ENCODE measurements at places on chromosomes 2 and 18. TPM values are rescaled to one million over a fixed set of nuclear protein-coding genes. Genes with fewer than 3 reads are reported as not detected.

DNA sequence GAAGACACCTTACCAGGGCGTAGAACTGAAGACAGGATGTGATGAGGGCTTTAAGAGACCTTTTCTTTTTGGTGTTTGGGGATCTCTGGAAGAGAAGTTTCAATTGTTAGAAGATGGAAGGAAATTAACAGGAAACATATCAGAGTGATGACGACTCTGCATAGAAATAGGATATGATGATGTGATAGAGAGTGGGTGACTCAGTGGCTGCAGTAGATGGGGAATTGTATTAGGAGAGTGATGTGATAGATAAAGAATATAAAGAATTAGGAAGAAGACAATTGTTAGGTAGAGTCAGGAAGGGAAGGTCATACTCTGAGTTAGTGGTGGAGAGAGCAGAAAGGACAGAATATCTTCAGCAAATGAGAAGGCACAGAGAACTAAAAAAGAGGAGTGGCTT, 593.9 kb downstream of the NYAP2 start:
- no peak for DNase-seq

- DNase-seq = no peak
Observed at GRCh38 chr2:178380763-178381162, 70.2 kb downstream of the PRKRA start.

- no peak for DNase-seq
Observed at GRCh38 chr2:238523158-238524110, 96.7 kb downstream of the ASB1 start.

GRCh38 chr2:200300638-200301314, 5.7 kb upstream of the SPATS2L start:
- DNase-seq = no peak

The NGEF gene
- not detected for total RNA-seq

The LAMA1 gene
- not detected for total RNA-seq

GRCh38 chr18:79877163-79878091, 74.0 kb downstream of the SLC66A2 start:
- DNase-seq = no peak

GRCh38 chr2:152234277-152234676, 58.7 kb upstream of the STAM2 start:
- DNase-seq = no peak

The EMILIN2 gene
- total RNA-seq = 80.9 TPM

The SP110 gene
- total RNA-seq = 147 TPM

The UXS1 gene
- total RNA-seq = 24.2 TPM

DNA sequence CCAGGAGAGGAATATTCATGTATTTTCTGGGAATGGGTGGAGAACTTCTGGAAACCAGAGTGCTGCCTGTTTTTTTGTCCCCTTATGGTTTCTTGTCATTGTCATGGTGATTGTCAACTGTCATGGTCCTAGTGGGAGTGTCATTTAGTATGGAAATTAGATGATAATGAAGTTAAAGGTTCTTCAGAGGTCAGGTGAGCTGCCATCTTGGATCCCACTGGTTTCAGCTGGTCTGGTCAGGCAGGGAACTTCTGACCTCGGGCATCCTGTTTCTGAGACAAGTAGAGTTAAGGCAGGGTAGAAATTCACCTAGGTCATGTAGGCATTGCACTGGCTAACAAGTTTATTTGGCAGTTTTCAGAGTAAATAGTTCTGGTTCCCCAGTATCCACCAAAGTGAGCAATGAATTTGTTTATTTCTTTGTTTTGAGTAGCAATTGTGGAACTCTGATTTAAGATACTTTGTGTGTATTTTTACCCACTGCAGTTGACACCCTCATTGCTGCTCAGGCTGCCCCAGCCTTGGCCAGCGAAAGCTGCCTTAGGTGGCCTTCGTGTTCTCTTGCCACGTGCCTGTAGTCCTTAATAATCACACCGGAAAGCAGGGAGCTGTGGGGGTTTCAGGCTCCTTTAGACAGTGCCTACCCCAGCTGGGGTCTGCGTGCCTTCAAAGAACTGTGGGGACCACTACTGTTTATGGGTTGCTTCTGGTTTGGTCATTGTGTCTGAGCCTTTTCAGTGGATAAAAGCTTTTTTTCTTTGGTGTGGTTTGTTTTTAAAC, 48.7 kb downstream of the NCK2 start:
- DNase-seq = no peak

The COLEC12 gene
- 0.05 TPM for total RNA-seq

GRCh38 chr2:149613704-149614103, 26.1 kb upstream of the MMADHC start:
- no peak for DNase-seq

DNA sequence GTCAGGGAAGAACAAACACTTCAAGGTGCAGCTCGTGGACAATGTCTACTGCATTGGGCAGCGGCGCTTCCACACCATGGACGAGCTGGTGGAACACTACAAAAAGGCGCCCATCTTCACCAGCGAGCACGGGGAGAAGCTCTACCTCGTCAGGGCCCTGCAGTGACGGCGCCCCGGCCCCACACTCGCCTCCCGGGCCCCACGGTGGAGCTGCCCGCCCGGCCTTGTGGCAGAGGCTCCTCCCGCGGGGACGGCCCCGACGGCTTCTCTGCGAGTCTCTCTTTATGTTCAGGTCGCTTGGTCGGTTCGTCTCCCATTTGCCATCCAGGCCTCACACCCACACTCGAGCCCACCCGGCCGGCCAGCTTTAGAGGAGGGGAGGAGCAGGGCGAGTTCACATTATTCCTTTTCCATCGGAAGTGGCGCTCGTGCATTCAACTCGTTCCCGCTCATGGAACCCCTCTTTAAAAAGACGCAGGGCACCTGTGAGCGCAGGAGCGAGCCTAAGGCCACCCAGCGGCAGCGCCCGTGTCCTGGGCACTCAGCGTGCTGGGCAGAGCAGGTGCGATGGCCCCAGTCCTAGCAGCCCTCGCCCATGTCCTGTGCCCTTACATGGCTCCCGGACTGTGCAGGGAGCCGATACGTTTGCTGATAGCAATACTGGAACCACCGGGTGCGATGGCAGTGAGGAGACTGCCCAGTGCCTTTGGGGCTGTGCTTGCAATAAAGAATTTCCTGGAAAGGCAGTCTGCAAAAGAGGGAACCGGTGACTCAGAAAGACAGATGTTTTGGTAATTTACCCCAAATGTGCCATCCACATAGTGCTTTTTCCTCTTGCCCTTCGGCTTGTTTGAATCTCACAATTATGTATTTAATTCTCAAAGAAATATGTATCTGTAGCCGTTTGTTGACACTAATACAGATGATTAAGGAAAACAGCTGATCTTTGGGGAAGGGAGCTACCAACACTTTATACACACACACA, 148.6 kb downstream of the NCK2 start:
- no peak for DNase-seq

- DNase-seq = no peak
Observed at GRCh38 chr2:189247276-189247675, 67.7 kb upstream of the COL5A2 start.

DNA sequence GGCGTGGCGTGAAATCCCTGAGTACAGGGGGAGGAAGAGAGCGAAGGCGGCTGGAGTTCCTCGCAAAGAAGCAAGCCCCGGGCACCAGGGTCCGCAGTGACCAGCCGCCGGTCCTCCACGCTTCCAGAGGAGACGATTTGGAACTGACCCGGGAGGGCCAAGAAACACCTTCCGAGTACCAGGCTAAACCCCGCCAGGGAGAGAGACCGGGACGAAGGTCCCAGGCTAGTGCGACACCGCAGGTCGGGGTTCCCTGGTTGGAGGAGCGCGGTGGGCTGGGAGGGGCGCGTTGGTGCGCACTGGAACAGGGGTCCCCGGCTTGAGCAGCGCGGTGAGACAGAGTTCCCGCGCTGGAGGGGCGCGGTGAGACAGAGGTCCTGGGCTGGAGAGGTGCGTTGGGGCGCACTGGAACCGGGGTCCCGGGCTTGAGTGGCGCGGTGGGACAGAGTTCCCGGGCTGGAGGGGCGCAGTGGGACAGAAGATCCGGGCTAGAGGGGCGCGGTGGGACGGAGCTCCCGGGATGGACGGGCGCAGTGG, 901 bp downstream of the WDFY1 start:
- DNase-seq = peak; percentile 44

The FAM117B gene
- total RNA-seq = 22.5 TPM

DNA sequence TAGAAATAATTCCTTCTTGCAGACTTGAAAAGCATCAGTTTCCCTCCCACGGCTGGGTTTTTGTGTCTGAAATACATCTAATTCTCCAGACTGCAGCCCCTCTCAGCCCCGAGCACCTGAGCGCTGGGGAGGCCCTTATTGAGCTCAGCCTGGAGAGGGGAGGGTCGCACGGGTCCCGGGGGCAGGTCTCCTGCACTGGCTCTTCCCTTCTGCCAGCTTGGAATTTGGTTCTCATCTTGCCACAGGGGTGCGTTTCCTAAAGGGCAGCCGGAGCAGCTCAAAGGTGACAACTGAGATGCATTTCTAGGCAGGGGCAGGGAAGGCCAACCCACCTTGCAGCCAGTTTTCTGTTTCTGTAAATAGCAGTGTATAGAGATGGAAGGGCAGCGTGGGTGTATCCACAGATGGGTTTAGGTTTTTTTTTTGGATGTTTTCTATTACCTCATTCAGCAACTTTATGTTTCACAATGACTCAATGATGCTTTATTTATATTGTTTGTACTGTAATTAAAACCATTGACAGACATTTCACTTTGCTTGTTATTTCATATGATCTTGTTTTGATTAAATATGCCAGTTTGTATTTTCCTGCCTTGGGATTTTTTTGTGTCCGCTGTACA, 37.0 kb downstream of the GBX2 start:
- no peak for DNase-seq

The C2orf81 gene
- total RNA-seq = 5.5 TPM

The CELF4 gene
- total RNA-seq = not detected

- DNase-seq = no peak
Observed at GRCh38 chr2:86433137-86433536, 8.0 kb upstream of the KDM3A start.

GRCh38 chr2:25664183-25664964, 9.0 kb downstream of the DTNB start:
- no peak for DNase-seq

- no peak for DNase-seq
Observed at GRCh38 chr2:86226636-86227520, 27.6 kb downstream of the MRPL35 start.

- no peak for DNase-seq
Observed at GRCh38 chr2:6394276-6394675, 471.4 kb downstream of the CMPK2 start.

DNA sequence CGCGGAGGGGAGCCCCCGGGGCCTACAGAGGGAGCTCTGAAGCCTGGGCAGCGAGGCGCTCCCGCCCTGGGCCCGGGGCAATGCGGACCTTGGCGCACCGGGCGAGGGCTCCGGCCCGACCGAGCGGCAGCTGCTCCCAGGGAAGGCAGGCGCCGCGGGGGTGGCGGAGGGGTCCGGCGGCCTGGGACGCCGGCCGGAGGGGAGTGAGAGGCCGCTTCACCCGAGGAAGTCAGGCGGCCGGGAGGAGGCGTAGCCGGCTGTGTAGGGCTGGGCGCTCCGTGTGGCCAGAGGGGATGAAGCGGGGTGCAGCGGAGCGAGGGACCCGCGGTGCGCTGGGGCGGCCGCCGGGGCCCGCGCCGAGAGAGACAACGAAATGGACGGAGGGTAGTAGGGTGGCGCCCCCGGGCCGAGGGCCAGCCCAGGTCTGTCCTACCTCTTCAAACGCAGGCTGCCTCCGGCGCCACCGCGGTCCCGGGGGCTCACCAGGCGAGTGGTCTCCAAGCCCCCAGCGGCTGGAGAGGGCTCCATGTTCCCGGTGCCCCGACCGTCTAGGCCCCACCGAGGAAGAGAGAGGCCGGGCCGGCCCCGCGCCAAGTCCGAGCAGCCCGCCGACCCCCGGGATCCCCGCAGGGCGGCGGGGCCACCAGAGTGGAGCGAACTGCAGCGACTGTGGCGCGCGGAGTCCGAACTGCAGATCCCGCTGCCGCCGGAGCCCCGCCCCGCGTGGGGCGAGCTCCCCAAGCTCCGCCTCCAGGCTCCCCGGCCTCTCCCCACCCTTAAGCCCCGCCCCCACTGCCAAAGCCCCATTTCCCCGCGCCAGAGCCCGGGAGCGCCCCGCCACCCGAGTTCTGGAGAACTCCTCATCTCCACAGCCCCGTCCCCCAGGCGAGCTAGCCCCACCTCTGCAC, at the start of gene SLC30A3:
Gene SLC30A3 (minus strand): TSS at position 669 of the 908 bp plus-strand sequence. CDS start 141 bp downstream, at position 528.
- peak; percentile 52 for DNase-seq

- DNase-seq = no peak
Observed at GRCh38 chr2:3222636-3223035, 155.0 kb downstream of the EIPR1 start.

- no peak for DNase-seq
Observed at GRCh38 chr2:100568989-100569388, 6.2 kb downstream of the PDCL3 start.

GRCh38 chr2:38959466-38959865, 69.8 kb downstream of the ARHGEF33 start:
- DNase-seq = no peak

The MYO5B gene
- total RNA-seq = 0.49 TPM

The CNPPD1 gene
- 144 TPM for total RNA-seq

The CROCC2 gene
- not detected for total RNA-seq

DNA sequence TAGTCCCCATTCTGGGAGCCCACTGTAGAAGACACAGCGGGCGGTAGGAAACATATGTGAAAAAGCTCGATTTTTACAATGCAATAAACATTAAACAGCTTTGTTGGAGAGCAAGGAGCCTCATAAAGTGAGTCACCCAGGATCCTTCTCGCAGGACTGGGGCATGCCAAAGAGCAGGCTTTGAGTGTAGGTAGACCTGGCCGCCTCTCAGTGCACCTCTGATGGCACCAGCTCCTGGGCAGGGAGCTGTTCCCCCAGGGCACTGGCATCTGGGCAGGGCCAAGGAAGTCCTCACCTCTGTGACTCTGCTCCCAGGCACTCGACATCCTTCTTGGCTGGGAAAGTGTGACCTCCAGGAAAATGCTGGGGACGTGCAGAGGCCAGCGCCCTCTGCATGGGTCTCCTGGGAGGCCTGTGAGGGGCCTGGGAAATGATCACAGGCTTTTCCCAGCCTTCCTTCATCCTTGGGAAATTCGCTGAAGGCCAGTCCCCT, 94.2 kb downstream of the POLR1A start:
- DNase-seq = no peak

DNA sequence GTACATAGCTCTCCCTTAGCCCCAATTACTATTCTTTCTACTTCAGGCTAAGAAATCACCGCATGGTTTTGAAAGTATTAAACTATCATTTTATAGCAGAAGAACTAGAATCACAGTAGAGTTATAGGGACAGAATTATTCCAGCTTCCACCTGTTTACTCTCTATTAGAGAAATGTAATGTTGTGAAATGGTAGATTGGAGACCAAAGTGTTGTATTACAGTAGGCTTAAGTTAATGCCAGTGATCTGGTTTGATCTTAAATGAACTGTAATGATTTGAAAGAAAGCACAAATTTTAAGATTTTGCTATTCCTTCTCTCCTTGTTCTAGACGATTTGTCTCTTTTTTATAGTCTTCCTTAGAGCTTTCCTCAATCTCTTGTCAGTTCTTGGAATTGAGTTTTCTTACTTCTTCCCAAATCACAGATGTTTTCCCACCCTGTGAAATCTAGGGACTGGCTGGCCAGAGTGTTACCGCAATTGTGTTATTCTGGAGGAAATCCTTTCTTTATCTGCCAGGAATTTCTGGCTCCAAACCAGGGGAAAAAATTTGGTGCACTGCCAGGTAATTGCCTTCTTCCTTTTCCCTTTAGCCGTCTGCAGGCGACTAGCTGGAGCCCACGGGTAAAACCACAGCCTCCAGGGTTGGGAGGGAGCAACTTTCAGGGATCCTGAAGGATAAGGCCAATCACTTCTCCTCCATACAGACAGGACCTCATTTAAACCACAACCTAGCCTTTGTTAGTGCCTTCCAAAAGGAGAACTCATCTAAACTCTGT, 51.7 kb downstream of the NOP58 start:
- DNase-seq = no peak

The SLC4A3 gene
- not detected for total RNA-seq

Data from activated B cell treated with CpG ODN at 0.5 μM for 24 hours (primary cell).